Naive B cell (primary cell): ENCODE measurements at places on chromosomes 11 and 22. TPM values are rescaled to one million over a fixed set of nuclear protein-coding genes. Genes with fewer than 3 reads are reported as not detected.

- DNase-seq = no peak
These were observed 340.0 kb downstream of the SHANK2 start for GRCh38 chr11:70912226-70912840.

GRCh38 chr22:46913351-46913750 lies 150.9 kb downstream of the TBC1D22A start:
- DNase-seq = no peak

The OR8D4 gene
- not detected for polyA plus RNA-seq

GRCh38 chr11:102806296-102806695 lies 8.3 kb upstream of the MMP1 start:
- DNase-seq = no peak

The LMO2 gene
- 17.3 TPM for polyA plus RNA-seq

GRCh38 chr11:9158898-9159391 lies 67.5 kb upstream of the SCUBE2 start:
- DNase-seq = no peak

DNA sequence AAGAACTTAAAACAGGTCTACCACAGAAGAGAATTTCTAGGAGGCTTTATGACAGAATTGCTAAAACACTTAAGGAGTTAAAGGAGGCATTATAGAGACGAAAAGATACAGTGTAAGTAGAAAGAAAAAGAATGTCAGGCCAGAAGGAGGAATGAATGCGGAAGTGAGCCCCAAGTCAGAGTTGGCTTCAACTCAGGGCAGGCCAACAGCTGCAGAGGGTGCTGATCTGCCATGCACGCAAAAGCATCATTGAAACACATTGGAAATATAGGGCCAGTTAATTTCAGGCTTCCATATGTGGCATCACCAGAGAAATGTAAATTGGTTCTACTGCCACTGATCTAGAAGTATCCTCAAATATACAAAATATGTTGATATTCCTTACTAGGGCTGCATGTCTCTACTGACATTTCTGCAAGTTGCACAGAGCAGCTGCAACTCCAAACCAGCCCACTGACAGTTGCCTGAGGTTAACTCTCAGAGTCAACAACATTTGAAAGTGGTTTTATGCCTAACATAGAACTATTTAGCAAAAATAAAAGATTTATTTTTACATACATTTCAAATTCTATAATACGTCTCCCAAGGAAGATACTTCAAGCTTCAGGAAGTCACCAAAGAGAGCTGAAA lies 324.1 kb downstream of the C11orf87 start:
- no peak for DNase-seq

The OR8A1 gene
- not detected for polyA plus RNA-seq

The RAB39A gene
- 0.70 TPM for polyA plus RNA-seq

The APOBEC3G gene
- 125 TPM for polyA plus RNA-seq

DNA sequence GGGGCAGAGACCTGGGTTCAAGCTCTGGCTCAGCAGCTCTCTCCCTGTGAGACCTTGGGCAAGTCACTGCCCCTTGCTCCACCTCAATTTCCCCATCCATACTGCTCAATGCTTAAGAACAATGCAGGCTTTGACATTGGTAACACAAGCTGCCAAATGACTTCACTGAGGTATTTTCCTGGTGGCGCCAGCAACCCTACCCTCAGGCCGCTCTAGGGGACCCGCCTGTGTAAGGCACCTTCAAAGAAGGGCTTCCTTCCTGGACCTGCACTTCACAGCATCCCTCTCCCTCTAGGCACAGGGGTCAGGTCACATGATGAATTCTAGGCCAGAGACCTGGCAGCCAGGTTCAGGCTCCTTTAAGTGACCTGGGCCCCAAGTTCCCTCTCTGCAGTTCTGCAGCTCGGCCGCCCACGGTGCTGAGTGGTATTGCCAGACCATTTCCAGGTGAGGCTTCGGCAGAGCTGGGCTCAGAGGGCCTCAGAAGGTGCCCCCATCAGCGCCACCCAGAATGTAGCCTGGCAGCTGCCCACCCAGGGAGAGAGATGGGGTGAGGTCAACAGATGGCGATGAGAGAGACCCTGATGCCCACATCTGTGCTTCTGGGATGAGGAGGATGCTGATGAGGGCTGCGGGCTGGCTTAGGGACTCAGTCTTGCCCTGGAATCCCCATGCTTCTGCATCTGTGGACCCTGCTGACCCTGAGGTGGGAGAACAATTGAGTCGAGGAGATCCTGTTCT lies 4.5 kb downstream of the WNT11 start:
- no peak for DNase-seq

The BTG4 gene
- not detected for polyA plus RNA-seq

DNA sequence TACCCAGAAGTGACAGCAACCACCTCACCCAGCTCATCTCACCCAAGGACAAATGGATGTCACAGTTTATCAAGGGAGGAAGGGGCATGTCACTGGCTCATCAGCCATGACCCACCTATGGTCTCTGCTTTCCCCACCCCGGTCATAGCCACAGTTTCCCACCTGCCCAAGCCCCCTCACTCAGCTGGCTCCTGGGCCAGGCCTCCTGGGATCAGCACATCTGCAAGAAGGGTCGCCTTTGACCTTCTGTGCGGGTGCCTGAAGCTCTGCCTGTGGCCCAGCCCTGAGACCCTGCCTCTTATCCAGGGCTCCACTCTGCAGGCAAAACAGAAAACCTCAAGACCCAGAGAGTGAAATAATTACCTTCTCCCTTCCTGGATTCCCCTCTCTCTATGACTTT lies 236.4 kb downstream of the BUD13 start:
- no peak for DNase-seq

The FIBIN gene
- polyA plus RNA-seq = not detected

The CSRP3 gene
- not detected for polyA plus RNA-seq

DNA sequence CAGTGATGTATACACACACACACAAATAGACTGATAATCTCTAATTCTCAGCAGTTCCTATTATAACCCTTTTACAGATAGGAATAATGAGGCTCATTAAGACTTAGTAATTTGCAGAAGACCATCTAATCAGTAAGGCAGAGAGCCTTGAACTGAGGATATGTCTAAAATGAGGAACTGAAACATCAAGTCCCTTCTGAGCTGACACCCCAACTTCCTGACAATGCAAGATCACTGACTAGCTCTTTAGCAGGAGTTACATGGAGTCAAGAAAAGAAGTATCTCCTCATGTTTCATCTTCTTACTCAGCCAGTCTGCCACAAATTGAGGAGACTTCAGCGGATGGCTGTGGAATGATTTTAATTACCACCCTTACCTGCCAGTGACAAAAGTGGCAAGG lies 193.0 kb downstream of the MSANTD4 start:
- DNase-seq = peak; percentile 24

GRCh38 chr11:60941371-60942119 lies 10.4 kb downstream of the SLC15A3 start:
- DNase-seq = no peak

GRCh38 chr11:14386895-14387480 lies 28.0 kb upstream of the RRAS2 start:
- no peak for DNase-seq

GRCh38 chr11:48054994-48055291 lies 74.6 kb downstream of the PTPRJ start:
- no peak for DNase-seq
